Thoracic aorta (tissue), 2 donors: ENCODE measurements at places on chromosomes 16 and 17. TPM values are rescaled to one million over a fixed set of nuclear protein-coding genes. Genes with fewer than 3 reads are reported as not detected.

- no peak for DNase-seq
Observed at GRCh38 chr17:43832168-43832975, 574 bp downstream of the MPP3 start.

GRCh38 chr17:17207998-17208397, 1.9 kb upstream of the PLD6 start:
- no peak for DNase-seq

The NEUROD2 gene
- total RNA-seq, result not detected

- DNase-seq, result no peak
Observed at GRCh38 chr16:27228045-27228444, 24.7 kb downstream of the KDM8 start.

DNA sequence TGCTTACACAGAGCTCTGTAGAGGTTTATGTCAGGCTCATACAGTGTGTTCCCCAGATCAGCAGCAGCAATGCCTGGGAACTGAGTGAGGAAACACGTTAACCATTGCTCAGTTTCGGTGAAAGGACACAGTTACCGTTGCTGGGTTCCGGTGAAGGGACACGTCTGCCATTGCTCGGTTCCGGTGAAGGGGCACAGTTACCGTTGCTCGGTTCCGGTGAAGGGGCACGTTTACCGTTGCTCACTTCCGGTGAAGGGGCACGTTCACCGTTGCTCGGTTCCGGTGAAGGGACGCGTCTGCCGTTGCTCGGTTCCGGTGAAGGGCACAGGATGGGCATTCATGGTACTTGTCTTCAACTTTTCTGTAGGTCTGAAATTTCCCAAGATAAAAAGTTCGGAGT, 81.7 kb downstream of the MRM3 start:
- no peak for DNase-seq

DNA sequence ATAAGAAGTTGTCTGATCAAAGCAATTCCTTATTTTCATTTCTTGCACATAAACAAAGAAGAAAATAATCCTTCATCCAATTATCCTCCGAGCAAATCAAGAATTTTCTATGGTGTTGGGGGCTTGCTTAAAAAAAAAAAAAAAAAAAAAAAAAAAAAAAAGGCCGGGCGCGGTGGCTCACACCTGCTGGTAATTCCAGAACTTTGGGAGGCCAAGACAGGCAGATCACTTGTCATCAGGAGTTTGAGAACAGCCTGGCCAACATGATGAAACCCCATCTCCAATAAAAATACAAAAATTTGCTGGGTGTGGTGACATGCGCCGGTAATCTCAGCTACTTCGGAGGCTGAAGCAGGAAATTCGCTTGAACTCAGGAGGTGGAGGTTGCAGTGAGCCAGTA, 19.3 kb downstream of the CNP start:
- DNase-seq, result no peak

The AURKB gene
- 1.6 TPM for total RNA-seq

- DNase-seq, result no peak
Observed at GRCh38 chr16:58882292-58882691, 148.2 kb upstream of the GOT2 start.

DNA sequence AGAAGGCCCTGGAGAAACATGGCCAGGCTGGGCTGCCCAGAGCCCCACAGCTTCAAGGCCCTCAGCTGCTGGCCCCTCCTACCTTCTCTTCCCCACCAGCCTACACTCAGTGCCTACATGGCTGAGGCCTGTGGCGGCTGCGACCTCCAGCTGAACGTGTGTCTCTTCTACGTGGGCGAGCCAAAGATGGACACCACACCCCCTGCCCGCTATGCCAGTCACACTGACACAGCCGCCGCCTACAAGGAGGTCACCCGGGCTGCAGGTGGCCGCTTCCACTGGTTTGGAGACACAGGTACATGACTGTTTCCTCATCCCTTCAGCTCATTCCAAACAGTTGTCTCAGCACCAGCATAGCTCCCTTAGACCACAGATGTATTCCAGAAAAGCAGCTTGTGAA, 29.5 kb upstream of the SDR42E2 start:
- no peak for DNase-seq

The LGALS9 gene
- 77.4 TPM for total RNA-seq

DNA sequence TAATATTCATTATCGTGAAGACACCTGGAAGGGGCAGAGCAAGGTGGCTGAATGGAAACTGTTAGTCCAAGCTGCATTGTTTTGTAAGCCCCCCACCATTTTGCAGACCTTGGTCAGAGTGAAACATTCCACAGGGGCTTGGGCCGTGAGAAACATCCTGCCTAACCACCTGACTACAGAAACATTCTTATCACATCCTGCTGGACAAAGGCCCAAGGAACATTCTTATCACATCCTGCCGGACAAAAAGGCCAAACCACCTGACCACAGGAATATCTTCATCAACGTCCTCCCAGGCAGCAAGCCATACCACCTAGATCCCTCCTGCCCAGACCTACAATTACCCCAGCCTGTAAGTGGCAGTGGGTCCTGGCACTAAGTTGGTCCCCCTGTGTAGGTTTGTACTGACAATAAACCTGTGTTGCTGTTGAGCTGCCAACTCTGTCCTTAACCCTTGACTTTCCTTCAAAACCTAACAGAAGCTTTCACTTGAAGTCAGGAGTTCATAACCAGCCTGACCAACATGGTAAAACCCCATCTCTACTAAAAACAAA, 19.6 kb downstream of the ATF7IP2 start:
- no peak for DNase-seq

GRCh38 chr17:488993-489757, 136.6 kb upstream of the RPH3AL start:
- DNase-seq, result no peak

- DNase-seq, result no peak
Observed at GRCh38 chr16:28591355-28591754, 5.5 kb downstream of the SULT1A2 start.

DNA sequence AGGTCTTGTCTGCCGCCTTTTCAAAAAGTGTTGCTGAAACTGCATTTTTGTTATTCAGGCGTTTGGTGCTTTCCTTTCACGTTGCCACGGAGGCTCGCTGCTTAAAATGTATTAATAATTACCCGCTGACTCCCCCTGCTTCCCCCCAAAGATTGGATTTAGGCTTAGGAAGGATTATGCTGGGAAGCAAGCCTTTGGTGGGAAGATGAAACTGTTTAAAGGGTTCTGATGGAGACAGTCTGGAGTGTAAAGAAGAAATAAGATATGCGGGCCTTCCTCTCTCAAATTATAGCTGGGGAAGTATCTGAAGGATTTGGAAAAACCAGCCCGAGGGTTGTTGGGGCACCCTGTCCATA, 1.1 kb downstream of the KSR1 start:
- no peak for DNase-seq

DNA sequence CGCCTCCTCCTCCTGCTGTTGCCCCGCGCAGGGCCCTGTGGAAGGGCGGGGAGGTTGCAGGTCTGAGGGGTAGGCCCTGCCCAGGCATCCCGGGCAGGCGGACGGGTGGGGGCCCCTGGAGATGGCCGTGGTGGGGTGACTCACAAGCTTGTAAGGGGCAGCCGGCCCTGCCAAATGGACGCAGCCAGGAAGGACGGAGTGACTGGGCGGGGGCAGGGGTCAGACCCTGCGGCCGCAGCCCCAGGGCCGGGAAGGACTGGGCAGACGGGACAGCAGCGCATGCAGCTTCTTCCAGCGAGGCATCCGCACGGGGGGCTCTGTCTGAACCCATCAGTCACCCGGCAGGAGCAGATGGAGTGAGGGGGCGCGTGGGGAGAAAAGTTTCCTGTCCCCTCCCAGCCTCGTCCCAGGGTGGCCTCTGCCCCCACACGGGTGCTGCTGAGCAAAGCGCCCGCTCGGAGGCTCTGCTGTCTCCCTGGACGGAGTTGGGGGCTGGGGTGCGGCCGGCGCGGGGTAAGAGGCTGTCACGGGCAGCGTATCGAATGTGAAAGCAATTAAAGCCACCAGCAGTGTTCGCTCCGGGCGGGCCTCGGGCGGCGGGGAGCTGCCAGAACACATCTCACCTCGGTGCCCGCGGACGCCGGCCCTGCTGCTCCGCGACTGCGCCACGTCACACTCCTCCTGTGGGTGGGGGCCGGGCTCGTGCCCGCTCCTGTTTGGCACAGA, 5.4 kb upstream of the PRR35 start:
- no peak for DNase-seq

DNA sequence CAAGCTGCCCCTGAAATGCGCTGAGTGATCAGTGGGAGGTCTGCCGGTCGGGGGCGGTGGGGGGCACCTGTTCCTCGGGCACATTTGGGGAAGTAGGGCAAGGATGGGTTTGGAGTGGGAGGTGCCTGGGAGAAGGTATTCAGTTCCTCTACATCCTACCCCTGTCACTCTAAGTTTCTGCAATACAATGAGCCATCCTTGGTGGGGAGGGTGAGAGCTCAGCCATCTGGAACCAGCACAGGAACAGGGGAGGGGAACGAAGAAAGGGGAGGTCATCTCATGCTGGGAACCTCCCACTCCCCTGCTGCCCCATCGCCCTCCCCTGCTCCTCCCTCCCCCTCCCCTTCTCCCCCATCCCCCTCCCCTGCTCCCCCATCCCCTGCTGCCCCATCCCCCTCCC, 4.2 kb downstream of the DPH1 start:
- no peak for DNase-seq

The ERN1 gene
- total RNA-seq, result 13.0 TPM

The RND2 gene
- total RNA-seq, result 2.4 TPM

DNA sequence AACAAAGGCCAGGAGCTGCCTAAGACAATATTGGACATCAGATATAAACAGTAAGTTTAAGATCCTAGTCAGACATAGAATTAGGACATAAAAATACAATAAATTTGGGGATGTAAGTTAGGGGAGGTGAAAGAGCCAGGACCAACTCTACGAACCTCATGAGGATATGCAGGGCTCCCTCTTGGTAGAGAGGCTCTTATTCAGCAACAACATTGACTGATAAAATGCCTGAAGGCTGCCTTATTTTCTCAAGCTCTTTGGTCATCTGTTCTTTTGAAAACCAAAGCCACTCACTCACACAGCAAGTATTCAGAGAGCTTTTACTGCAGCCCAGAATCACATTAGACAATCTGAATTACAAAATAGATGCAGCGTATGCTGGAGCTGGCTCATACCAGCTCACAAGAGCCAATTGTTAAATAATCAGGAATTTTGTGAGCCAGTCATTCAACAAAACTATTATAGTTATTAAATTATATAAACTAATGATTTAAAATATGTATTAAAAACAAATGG, 108.6 kb upstream of the CLEC3A start:
- DNase-seq, result no peak

GRCh38 chr17:82603981-82604448, 44.2 kb downstream of the WDR45B start:
- no peak for DNase-seq

The HS3ST6 gene
- not detected for total RNA-seq

DNA sequence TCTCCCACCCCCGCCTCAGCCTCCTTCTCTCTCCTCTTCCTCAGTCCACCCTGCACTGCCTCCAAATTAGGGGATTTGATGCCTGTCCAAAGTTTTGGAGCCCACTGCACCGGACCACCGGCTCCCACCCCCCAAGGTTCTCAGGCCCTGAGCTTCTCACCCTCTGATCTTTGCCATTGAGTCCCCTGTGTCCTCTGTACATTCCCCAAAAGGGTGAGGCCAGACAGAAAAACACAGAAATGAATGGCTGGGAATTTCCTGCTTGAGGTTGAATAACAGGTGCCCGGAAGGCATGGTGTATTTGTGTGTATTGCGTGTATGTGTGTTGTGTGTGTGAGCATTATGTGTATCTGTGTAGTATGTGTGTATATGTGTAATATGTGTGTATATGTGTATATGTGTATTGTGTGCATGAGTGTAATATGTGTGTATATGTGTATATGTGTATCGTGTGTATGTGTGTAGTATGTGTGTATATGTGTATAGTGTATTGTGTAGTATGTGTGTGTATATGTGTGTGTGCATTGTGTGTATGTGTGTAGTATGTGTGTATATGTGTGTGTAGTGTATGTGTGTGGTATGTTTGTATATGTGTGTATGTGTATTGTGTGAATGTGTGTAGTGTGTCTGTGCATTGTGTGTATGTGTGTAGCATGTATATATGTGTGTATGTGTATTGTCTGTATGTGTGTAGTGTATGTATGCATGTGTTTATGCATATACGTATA, 16.0 kb upstream of the CCL17 start:
- DNase-seq, result no peak

GRCh38 chr17:29107933-29108822, 65.2 kb downstream of the PIPOX start:
- DNase-seq, result no peak

DNA sequence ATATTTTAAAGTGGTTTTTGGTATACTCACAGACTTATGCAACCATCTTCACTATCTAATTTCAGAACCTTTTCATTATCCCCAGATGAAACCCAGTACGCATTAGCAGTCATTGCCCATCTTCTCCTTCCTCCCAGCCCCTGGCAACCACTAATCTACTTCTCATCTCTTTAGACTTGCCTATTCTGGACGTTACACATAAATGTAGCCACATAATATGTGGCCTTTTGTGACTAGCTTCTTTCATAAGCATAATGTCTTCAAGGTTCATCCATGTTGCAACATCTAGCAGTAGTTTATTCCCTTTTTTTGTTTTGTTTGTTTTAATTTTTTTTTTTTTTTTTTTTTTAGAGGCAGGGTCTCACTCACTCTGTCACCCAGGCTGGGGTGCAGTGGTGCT, 28.5 kb upstream of the C17orf107 start:
- no peak for DNase-seq

DNA sequence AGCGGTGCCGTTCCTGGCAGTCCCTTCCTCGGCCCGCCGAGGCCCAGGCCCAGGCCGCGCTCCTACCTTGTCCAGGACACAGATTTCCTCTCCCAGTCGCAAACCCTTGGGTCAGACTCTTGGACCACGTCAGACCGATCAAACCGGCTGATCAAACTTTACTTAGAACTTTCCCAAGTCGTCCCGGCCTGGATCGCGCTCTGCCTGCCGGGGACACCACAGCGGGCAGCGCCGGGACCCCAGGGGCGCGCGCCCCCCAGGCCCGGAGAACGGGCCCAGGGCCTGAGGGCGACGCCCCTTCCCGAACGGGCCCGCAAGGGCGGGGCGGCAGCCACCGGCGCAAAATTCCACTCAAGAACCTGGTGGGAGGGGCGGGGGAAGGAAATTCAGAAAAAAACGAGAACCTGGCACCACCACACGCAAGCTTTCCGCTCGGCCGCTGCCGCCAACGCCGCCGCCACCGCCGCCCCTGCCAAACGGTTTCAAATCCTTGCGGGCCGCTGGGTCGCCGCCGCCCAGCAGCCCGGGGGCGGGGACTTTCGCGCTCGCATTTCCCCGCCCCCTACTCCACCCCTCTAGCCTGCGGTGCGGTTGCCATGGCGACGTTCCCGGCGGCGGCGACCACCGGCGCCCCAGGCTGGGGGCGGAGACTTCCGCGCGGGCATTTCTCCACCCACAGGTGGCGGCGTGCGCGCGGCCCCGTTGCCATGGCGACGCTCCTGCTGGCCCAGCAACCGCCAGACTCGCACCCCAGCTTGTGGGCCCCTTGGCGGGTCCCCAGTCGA, at the start of gene CEP112:
Gene CEP112, minus strand, starts transcription at position 541 of the 785 bp plus-strand sequence.
- DNase-seq, result peak; percentile 21
